Osteoblast (primary cell): ENCODE measurements at places on chromosomes 1 and 21.
A peak's percentile ranks its signal among the peaks of the same experiment; 100 is the strongest.

DNA sequence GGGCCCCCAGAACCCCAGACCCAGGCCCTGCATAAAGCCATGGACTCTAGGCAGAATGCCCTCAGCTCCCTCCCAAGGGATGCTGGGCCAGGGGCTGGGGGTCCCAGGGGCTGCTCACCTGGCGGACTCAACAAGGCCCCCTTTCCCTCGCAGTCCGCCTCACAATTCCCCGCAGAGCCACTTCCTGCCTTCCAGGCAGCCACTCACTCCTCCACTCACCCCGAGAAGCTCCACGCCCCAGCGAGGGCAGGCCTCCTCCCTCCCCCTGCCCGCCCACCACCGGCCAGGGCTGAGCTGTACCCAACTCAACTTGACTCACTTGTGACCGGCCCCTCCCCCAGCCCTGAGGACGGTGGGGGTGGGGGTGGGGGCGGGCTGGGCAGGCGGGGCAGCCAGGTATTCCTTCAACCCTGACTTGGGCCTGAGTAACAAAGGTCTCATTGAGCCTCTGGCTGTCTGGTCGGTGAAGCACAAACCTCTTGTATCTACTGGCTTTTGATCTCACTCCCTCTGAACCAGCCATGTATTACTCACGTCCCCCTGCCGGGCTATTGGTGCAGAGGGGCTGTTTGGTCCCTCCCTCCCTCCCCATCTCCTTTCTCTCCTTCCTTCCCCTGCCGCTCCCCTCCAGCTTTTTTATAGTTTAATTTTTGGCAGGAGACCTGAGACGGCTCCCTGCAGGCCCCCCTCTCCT is 5.9 kb downstream of the BLACAT1 start:
- peak; percentile 97 for DNase-seq

DNA sequence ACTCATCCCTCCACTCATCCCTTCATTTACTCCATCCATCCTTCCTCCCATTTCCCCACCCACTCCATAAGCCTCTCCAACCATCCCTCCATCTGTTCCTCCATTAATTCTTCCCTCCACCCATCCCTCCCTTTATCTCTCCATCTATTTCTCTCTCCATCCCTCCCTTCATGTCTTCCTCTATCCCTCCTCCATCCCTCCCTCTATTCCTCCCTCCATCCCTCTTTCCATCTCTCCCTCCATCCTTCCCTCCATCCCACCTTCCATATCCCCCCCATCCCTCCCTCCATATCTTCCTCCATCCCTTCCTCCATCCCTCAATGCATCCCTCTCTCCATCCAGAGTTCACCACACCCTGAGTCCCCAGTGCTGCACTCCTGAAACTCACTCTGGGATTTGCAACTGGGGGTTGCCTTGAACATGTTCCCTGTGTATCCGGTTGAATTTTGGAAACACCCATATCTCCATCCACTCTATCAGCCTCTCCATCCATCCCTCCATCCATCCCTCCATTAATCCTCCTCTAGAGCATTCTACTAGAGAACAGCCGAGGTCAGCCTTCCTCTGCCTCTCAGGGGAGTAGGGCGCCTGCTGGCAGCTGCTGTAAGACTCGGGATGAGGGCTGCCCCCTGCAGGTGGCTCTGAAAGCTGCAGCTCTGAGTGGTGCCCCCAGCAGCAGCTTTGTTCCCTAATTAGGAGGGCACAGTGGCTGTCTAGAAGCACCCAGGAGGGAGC is 39.4 kb downstream of the ABCG1 start:
- peak; percentile 97 for DNase-seq

- DNase-seq: no peak
Observed at GRCh38 chr1:109826446-109826845, 62.7 kb upstream of the EPS8L3 start.

GRCh38 chr1:36359383-36359782 is 26.3 kb downstream of the STK40 start:
- no peak for DNase-seq

DNA sequence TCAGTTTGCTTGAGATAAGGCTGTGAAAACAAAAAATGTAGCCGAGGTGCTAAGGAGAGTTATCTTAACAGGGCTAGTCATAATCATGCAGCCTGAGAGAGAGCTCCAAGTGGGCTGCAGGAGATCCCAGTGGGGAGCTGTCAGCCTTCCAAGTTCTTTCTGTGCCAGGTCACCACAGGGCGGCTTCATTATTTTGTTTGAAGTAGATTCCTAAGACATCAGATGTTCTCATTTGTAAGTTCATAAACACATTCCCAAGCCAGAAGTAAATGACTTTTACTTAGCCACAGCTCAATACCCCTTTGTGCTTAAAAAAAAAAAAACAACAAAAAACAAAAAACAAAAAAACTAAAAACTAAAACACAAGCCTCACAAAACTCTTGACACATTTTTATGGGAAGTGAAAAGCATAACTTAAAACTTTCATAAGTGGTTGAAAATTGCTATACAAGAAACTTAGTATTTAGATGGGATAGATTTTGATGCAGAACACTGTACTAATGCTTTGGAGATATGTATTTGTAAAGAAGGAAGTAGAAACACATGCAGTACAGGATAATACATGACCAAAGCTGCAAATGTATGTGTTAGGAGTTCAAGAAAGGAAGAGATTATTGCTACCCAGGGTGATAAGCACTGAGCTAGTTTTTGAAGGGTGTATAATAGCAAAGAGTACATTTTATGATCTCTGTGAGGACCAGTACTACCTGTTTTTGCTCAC is 8.6 kb downstream of the CDC14A start:
- DNase-seq: no peak

GRCh38 chr1:226582966-226583365 is 34.4 kb downstream of the STUM start:
- DNase-seq: no peak

DNA sequence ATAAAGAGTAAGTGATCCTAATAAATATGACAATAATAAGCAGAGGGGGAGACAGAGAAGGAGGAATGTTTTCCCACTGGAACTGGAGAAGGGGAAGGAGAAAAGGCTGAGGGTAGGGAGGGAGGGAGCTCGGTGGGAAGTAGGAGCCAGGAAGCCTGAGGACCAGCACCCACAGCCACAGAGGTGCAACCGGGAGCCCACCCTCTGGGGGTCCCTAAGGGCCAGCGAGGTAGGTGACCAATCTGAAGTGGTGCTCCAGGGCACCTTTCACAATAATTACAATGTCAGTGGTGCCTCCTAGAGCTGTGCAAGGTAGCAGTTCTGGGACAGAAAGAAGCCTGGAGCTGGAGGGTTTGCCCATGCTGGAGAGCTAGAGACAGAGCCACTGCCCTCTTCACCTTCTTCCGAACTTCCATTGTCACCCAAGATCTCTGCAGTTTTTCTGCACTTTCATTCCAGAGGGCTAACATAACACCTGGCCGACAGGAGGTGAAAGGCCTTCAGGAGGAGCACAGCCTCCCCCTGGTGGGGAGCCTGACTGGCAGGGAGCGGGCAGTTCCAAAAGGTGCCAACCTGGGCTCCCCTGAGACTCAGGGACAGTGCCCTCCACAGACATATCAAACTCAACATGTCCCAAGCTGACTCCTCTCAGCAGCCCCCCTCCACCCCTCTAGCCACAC is 4.1 kb upstream of the AHCYL1 start:
- DNase-seq: no peak

- DNase-seq: no peak
Observed at GRCh38 chr1:60732977-60733401, 349.4 kb upstream of the NFIA start.

DNA sequence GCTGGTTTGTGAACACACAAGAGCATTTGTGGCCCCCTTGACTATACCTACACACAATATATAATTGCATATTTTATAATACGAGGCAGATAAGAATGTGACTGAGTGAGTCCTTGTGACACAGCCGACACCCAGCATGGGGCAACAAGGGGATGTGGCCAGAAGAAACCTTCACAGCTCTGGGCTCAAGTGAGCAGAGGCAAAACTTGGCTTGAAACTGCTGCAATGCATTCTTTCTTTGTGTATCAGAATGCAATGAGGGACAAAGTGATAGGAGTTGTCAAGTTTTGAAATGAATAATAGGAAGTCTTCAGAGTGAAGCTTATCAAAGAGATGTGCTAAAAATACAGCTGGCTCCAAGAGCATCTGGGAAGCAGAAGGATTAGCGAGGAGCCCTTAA is 124.0 kb upstream of the C8B start:
- no peak for DNase-seq

DNA sequence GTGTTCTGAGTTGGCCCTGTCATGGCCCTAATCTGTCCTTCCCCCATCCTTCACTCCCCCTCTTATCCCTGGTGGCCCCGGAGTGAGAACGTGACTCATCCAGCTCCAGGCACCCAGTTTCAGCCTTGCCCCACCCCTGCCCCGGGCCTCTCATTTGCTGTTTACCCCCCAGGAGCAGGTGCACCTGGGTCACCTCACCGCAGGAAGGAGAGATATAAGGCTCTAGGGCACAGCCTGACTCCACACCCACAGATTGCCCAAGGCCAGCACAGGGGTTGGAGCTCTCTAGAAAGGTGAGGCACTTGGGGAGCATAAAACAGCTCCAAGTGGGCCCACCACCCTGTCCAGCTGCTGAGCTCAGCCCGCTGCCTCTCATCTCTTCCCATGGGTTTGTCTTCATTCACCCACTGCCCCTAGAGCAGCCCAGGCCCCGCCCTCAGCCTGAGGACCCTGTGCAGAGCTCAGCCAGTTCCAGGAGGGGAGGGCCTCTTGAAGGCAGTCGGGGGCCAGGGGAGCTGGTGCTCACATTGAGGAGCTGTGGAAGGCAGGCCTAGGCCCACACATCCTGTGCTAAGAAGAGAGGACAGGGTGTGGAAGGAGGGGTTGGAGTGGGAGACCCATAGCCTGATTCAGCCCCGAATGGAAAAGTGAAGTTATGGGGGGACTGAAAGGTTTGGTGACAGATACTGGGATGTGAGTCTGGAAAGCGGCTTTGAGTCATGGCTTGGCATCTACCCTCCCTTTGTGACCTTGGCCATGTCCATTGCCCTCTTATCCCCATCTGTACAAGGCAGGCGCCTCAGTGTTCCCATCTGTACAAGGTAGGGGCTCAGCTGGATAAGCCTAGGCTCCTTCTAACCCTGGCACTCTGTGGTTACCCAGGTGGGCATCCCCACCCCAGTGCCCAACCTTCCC is 16.1 kb upstream of the GPR37L1 start:
- DNase-seq: peak; percentile 54

DNA sequence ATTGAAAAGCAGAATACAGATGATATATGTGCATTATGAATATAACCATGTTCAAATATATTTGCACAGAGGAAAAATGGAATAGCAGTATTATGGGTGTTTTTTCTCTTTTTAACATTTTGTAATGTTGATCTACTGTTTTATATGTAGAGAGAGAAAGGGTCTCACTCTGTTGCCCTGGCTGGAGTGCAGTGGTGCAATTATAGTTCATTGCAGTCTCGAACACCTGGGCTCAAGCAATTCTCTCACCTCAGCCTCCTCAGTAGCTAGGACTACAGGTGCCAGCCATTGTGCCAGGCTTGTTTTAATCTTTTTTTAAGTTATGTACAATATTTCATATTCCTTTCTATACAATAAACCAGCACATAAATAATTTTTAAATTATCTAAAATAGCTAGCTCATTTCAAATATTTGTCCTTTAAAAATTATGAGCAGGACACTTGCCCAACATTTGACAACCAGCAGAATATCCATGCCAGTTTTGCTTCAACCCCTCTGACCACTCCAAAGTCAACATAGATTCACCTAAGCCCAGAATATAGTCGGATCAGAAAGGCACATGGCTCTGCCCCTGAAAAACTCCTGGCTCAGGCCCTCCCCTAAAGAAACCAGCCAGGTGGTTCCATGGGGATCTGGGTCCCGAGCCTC is 29.8 kb downstream of the ZNF281 start:
- no peak for DNase-seq

DNA sequence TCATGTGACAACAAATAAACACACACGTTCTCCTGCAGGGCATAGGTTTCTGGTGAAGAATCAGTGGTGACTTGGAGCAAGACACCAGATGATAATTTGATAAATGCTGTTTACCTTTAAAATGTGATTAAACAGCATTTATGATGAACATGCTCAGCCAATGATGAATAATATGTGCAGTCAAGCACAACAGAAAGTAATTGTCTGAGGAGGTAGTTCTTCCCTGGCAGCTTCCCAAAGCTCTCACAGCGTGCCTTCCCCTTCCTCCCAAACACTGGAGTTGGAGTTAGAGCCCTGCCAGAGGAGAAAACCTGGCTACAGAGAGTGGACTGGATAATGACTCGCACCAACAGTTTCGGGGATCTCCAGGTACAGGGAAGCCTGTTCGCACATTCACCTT is 463.5 kb downstream of the SMYD3 start:
- no peak for DNase-seq

DNA sequence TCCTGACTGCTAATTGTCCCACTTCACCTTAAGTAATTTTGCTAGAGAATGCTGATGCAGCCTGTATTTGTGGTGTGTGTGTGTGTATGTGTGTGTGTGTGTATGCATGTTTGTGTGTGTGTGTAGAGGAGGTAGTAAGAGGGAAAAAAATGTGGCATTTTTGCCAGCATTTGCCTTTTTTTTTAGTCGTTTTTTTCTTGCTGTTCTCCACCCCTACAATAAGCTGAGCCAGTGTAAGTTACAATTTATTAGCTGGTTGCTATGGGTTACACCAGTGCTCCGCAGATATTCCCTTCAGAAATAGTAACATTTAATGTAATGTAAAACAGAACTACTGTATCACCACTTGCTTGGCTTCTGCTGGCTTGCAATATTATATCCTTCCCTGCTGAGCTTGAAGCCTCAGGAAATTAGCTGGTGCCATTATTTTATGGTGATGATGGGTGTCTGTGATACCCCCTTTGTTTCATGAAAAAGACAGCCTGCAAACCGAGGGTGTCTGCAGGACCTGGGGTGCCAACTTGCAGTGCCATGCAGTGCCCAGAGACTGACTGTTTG is 23.4 kb upstream of the IGSF3 start:
- peak; percentile 58 for DNase-seq

DNA sequence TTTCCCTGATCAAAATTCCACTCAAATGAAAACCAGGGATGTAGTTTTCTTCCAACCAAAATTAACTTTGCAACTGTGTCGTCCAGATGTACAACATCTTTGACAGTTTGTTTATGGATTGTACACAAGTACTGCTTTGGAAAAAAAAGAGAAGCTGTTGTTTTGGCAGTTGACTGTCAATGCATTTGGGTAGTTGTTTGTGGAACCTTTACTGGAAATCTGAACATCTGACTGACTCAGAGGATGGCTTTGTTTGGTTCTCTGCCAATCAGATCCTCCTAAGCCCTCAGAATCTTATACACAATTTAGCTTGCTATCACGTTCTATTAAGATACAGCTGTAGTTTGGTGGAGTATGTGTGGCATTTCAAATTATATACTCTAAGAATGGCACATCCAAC is 195.0 kb downstream of the KCNK2 start:
- DNase-seq: no peak

DNA sequence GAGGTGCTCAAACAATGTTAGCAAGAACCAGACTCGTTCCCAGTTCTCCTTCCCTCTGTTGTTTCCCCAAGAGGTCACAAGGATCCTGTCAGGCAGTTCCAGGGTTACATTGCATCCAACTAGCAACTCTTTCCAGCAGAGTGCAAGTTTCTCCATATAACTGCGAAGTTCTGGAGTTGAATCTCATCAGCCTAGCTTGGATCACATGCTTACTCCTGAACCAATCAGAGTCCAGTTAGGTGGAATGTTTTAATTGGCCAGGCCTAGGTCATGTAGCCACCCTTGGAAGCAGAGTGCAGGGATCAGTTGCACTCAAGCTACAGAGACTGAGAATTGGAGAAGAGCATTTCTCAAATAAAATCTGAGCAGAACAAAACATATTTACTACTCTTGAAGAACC is 15.9 kb upstream of the PIK3R3 start:
- no peak for DNase-seq
